ENCODE measurements at places on chromosomes 2 and 18.
A peak's percentile ranks its signal among the peaks of the same experiment; 100 is the strongest.

DNA sequence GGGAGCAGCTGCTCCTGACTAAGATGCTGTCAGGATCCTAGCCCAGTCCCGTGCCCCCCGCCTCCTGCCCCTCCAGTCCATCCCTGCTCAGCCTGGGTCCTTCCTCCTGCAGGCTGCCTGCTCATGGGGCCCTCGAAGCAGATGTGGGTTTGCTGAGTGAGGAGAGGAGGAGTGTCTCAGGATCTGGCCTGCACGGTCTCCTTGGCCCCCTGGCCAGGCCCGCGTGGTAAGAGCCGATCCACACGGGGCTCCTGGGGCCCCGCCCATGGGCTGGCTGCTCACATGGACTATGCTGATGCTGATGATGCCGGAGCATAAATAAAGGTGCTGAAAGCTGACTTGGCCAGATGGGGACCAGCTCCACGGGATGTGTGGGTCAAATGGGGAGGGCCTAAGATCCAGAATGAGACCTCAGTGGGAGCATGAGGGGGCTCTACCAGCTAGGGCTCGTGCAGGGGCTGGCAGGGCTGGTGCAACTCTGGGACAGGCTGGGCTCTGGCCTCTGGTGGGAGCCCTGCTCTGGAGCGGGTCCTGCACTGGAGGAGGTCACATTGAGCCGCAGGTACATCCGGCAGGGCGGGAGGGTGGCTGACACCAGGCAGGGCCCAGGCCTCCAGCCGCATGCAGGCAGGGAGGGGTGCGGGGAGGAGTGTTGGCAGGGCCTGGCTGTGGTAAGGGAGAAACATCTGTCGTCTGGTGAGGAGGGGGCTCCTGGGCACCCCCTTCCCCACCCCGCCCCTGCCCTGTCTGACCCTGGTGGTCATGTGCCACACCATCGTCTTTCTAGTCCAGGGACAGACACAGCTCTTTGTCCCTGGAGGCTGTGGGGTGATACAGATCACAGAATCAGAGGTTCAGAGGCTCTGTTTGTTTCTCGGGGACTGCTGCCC lies 275.3 kb upstream of the HDAC4 start:
- DNase-seq = no peak

- DNase-seq = no peak
Observed at GRCh38 chr2:127453392-127454171, 35.4 kb downstream of the PROC start.

GRCh38 chr2:8977758-8978157 lies 25.7 kb downstream of the MBOAT2 start:
- DNase-seq = no peak

- DNase-seq = no peak
Observed at GRCh38 chr18:41227993-41228392, 727.0 kb upstream of the PIK3C3 start.

DNA sequence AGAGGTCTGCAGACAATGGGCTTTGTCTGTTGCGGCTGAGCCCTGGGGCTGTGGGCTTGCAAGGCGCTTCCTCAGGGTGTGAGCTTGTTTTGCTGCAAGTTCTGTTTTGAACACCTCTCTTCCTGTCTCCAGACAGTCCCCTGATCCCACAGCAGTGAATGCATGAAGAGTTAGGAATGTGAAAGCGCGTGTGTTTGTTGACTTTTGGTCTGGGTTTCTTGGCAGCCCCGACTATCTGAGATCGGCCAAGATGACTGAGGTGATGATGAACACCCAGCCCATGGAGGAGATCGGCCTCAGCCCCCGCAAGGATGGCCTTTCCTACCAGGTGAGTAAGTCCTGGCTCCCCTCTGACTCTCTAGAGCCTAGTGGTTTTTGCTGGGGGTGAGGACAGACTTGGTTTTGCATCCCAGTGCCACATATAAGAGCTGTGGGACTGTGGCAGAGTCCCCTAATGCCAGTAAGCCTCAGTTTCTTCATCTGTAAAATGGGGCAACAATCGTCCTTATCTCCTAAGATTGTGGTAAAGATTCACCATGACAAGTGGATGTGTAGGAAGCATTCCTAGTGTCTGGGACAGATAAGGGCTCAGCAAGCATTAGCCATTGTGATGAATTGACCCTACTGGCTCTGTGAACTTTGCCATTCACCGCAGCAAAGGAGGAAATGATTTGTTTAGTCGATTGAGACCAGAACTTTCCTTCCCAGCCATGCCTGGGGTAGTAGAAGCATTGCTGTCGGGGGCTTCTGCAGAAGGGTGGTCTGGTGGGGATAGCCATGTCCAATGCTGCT lies 3.0 kb downstream of the LBH start:
- DNase-seq = peak; percentile 30

GRCh38 chr2:19988600-19988999 lies 1.3 kb downstream of the WDR35 start:
- DNase-seq = no peak

GRCh38 chr2:241542278-241542605 lies 16.3 kb upstream of the BOK start:
- no peak for DNase-seq

DNA sequence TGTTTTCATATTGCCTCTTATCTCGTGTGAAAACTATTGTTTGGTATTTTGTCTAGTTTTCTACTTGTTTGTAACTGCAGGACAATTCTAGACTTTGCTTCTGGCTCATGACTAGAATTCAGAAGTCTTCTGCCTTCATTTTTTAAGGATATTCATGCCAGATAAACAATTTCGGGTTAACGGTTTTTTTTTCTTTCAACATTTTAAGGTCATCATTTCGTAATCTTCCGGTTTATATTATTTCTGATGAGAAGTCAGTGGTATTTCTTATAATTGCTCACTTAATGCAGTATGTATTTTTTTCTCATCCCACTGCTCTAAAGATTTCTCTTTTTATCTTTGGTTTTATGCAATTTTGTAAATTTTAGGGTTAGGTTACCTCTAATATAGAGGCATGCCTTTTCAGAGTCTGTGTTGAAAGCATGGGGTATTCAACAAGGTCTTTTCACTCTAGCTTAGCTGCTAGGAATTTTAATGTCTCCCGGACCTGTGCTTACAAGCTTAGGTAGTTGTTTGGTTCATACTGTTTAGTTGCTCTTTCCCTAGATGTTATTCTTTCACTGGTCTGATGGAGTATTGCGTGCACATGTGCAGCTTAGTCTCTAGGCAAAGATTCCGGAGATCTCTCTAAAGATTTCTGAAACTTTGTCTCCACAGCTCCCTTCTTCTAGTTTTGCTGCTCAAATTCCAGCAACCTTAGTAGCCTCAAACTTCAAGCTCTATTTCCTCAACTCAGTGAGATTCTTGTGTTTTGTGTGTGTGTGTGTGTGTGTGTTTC lies 198.1 kb downstream of the MCFD2 start:
- DNase-seq = no peak

DNA sequence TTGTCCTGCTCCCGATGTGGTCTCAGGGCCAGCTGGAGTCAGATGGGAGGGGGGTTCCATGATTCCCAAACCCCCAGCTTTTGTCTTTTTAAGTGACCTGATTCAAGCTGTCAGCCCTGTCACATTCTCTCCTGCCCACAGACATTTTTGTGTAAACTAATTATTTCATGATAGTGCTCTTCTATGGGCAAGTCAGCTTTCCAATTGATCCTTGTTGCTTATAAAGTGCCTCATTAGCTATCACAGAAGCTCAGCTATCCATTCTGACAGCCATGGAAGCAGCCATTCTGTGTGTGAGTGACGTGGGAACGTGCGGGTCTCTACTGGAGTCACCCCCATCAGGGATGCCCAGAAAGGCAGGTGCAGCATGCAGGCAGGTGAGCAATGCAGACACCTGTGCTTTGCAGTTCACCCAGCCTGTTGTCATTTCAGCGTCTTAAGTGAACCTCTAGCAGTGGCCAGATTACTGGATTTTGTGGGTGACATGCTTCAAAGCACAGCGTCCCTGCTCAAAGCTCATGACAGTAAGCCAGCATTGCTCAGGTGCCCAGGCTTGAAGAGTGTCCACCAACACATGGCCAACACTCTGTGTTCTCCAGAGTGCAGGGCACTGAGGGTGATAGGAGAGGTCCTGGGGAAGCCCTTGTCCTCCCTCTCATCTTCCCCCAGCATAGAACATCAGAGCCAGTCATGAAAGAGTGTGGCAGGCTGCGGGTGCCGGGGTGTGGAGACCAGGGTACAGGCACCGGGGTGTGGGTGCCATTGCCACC lies 162.1 kb upstream of the SH3BP4 start:
- no peak for DNase-seq

DNA sequence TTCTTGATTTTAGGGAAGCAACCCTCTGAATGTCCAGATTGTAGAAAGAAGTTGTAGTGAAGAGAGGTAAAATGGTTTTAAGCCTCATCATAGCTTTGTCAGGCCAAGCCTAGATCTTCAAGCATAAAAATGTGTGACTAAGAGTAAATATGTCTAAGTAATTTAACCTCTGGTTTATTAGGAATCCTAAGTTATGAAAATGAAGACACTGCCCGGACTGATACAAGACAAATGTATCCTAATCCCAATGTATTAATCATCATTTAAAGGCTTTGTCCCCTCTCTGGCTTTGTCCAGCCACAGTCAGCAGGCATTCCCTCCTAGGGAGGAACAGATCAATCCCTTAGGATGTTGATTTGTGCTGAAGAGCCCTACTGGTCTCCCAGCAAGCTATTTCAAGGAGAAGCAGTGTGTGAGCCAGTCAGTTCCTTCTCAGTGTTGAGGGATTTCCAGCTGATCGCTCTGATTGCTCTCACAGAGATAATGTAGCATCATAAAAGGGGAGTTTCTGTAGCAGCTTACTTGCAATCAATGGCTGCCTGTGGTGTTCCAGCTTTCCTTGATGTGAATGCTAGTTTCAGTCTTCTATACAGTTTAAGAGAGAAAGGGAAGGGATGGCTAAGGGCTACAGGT lies 796.1 kb downstream of the EPHA4 start:
- DNase-seq = no peak

GRCh38 chr2:230416061-230416721 lies at the start of gene SP100:
TSS of gene SP100 (plus strand) at chr2:230416201. CDS start at chr2:230416297, 96 bp downstream.
- peak; percentile 70 for DNase-seq

DNA sequence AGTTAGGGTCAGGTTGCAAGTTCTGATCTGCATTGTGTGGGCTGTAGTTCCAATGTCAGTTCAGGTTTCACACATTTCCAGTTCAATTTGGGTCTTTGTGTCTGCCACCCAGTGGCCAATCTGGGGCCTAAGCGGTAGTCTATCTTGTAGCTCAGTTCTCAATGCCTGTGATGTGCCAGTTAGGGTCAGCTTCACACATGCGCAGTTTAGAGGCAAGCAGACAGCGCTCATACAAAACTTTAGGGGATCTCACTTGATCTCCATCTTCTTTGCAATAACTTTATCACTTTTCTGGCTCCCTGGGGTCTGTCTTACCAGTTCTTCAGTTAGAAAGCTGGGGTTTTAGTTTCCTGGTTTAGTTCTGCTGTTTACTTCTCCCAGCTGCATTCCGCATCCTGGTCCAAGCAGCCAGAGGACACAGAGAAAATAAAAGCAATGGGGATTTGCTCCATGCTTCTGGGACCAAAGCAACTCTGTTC lies 11.0 kb upstream of the ZNF24 start:
- DNase-seq = peak; percentile 55

GRCh38 chr18:35267809-35268208 lies 22.2 kb downstream of the ZSCAN30 start:
- DNase-seq = peak; percentile 15

DNA sequence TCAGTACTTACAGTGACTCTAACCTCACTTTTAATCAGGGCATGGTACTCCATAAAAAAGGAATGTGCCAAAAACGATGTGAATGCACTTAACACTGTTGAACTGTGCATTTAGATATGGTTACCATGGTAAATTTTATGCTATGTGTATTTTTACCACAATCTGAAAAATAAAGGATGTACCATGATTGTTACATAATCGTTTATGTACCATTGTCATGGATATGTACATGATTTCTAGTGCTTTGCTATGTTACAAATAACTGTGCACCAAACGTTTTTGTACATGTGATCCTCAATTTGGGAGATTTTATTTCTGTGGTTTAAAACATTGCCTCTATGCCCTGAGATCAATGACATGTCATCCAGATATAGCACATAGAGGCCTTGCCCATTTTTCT lies 21.8 kb downstream of the ZNF532 start:
- no peak for DNase-seq

GRCh38 chr2:26314243-26314642 lies 31.7 kb upstream of the SELENOI start:
- DNase-seq = no peak

DNA sequence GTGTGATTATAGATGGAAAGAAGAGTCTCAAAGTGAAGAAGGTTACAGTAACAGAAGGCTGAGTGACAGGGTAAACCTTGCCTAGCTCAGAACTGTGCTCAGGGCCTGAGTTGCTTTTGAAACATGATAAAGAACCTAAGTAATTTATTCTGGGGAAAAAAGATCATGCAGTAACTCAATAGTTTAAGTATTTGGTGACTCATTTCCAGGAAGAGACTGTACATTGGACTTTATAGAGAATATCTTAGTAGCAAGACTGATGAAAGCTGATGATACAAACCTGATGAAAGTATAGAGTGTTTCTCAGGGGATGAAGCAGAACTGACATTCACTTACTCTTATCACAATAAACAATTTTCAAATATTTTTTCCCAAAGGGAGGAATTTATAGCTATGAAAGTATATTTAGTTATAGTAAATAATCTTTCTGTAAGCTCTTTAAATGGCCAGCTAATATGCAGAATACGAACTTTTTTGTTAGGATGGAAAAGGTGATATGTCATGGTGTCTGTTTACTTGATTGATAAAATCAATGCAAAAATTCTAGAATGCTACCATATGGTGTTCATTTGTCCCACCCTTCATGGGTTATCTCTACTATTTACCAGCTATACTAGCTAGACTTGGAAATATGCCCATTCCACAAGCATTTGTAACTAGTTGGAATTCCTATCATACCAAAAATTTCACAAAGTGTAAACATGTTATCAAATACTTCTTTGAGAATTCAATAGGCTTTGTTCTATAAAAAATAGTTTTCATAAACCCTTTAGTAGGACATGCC lies 1265.5 kb upstream of the ACVR2A start:
- no peak for DNase-seq

- DNase-seq = no peak
Observed at GRCh38 chr2:138819964-138820363, 39.8 kb upstream of the NXPH2 start.

DNA sequence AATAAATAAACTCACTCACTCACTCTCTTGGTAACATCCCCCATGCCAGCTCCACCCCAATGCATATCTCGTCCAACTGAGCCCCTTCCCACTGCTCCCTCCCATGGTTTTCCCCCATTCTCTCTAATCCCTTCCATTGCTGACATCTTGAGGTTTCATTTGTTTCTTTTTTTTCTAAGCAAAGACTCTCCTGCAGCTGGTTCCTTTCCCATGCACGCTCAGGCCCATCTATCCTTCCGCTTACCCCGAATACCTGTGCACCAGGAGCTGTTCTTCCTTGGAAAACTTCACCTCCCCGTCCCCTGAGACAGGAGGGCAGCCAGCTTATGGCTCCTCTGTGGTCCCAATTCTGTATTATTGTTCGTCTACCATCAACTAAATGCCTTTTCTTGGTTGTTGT lies 41.7 kb upstream of the IGFBP2 start:
- no peak for DNase-seq

GRCh38 chr2:127644066-127645025 lies 1.6 kb upstream of the GPR17 start:
- no peak for DNase-seq

DNA sequence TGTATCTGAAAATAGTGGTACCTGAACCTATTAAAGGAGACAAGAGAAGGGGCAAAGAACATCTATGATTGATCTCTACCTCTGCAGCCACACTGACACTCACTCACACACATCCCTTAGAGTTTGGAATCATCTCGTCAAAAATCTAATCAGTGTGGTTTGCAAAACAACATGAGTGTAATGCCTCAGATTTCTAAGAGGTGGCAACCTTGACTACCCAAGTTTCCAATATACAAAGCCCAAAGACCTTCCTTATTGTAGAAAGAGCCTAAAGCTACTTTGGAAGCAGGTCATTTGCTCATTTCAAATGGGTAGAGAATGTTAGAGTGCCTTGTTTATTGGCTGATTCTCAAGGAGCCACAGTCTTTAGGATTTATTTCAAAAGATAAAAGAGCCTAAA lies 444.9 kb downstream of the ARHGAP15 start:
- DNase-seq = no peak
